ENCODE measurements at places on chromosomes 4 and X.

DNA sequence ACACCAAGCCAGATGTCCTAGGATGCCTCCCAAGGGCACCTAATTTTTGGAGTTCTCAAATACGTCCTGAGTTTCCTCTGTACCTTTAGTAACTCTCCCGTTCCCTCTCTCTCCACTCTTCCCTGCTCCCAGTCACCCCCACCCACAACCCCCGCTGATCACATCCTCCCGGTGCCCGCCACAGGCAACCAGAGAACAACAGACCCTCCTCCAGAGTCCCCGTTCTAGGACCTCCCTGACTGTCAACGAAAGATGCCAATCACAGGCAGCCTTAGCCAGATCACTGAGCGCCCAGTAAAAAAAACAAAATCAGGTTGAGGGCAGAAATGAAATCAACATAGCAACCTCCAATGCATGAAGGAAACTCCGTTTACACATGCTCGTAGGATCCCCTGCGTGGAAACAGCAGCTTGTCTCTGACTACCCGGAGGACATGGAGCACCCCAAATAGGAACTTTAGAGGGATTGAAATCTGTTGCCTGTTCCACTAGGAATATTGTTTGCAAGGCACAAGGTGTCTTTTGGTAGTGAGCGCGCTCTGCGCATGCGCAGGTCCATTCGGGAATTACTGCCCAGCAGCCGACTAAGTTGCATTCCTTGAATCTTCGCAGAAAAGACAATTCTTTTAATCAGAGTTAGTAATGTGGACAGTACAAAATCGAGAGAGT lies at the start of gene GABRB1:
Gene GABRB1, plus strand, starts transcription at position 557 of the 668 bp plus-strand sequence.
- DNase-seq = no peak

- DNase-seq = no peak
Measured at GRCh38 chrX:98432413-98432812, 1548.7 kb downstream of the RPA4 start.

DNA sequence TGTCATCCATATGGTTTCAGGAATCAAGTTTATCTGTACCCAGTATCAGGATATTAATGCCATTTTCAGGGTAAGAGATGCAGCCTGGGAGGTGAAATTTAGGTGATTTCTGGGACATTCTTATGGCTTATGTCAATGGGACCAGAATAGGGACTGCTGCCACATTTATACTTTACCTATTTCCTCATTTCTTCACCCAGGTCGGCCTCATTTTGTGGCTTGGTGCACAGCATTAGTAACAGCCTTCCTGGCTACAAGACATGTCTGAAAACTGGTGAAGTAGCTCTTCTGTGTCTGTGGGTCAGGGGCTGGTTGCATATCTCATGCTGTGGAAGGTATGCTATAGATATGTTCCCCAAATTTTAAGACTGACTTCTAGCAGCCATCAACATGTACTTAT lies 284.8 kb downstream of the AFF2 start:
- no peak for DNase-seq

GRCh38 chr4:128076464-128076863 lies 15.4 kb downstream of the LARP1B start:
- no peak for DNase-seq

DNA sequence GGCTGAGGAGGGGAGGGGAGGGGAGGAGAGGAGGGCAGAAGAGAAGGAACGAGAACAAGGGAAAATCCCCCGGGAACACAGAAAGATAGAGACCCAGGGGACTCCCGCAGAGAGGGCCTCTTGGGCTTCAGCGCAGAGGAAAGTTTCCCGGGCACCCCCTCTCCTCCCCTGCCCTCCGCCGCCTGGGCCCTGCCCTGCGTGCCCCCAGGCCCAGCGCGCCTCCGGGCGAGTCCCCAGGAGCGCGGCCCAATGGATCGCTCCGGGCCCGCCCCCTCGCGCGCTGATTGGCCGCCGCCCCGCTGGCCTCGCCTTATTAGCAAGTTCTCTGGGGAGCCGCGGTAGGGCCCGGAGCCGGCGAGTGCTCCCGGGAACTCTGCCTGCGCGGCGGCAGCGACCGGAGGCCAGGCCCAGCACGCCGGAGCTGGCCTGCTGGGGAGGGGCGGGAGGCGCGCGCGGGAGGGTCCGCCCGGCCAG lies at the start of gene MSX1:
Gene MSX1, plus strand, starts transcription at position 341 of the 474 bp plus-strand sequence. CDS start 235 bp downstream, outside the sequence.
- DNase-seq = no peak

DNA sequence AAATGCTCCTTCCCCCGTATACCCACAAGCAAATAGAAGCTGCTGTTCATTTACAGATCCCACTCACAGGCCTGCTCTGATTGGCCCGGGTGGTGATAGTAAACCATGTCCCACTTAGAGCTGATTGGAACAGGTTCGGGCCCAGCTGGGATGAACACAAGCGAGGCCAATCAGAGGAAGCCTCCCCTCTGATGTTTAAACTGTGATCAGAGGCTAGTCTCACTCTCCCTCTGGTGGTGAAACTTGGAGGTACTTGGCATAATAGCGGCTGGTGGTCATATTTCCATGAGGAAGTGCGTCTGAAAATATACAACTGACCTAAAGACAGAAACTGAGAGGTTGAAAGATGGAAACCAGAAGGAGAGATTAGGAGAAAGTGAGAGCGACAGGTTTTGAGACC lies 51.5 kb upstream of the TRPC3 start:
- no peak for DNase-seq

DNA sequence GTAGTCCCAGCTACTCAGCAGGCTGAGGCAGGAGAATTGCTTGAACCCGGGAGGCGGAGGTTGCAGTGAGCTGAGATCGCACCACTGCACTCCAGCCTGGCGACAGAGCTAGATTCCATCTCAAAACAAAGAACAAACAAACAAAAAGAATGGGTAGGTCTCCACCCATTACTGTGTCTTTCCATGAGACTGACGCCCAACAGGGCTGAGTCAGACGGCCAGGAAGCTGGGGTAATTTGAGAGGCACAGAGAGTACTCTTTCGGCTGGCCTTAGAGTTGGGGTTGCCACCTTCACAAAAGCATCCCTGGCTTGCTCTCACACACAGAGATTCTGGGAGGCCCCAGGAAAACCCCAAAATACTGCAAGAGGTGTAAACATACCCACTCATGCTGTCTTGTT lies 72.0 kb upstream of the DHRSX start:
- DNase-seq = no peak

GRCh38 chr4:76879731-76880364 lies 18.1 kb downstream of the SOWAHB start:
- DNase-seq = no peak

DNA sequence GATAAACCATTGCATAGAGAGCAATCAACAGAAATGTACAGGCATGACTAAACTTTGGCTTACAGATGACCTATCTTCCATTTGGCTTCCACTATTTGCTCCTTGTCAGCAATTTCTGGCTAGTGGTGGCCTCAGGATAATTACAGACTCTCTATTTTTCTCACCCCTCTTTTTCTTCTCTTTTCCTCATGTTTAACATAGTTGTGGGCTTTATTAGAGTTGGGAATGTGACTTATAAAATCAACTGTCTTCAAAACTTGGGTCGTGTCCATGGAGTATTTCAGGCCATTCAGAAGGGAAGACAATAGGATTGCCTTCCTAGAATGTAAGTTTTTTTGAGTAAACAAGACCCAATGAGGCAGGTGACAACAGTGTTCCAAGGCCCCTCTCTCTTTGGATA lies 236.2 kb downstream of the FRAS1 start:
- DNase-seq = no peak

- DNase-seq = no peak
Measured at GRCh38 chrX:47796433-47796906, 40.2 kb upstream of the ZNF81 start.

DNA sequence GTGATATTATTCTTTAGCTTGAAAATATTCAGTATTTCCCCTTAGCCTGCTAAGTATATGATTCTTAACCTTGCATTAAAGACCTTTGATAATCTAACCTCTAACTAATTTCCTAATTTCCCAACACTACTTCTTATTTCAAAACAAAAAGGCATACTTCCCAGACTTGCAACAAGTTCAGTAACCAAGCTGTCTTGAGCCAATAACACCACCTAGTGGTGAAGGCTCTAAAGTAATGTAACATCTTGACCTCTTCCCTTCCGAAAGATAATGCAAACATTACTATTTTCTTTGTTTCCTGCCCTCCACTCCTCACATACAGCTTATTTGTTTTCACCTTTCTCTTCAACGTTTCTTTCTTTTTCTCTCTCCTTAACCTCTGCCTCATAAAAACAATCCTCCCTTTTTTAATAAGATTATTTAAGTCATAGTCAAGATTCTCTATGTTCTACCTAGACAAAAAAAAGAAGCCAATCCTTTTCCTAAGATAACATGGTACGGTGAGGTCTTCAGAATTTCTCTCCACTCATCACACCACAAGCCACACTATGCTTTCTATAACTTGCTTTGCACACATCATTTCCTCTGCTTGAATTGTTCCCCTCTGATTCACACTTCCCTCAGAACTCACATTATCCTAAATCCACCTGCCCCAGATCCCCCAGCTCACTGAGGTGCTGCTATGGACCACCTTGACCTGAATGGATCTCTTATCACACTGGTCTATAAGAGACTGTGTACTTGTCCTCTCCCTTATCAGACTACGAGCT lies 3.5 kb downstream of the FAT1 start:
- DNase-seq = no peak

Measured in KG1 (cell line).